ENCODE measurements at places on chromosomes 3 and 15.

GRCh38 chr3:175247629-175248028, 388.5 kb downstream of the NAALADL2 start:
- DNase-seq, result no peak

GRCh38 chr15:85424154-85424553, 43.8 kb downstream of the AKAP13 start:
- DNase-seq, result no peak

DNA sequence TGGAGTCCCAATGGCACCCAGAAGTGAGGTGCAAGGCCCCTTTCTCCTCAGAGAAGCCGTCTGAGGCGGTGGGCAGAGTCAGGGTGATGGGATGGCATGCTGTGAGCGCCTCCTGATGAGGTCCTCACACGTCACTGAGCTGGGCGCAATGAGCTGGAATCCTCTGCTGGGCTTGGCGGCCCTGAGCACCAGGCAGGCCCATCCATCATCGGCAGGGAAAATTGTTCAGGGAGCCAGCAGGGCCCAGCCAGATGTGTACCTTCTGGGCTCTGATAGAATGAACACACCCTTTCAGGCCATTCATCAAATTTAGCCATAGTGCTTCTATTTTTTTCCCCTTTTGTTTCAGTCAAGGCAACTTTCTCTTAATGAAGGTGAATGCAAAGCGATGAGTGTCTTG, 43.7 kb downstream of the FAM3D start:
- DNase-seq, result no peak

- no peak for DNase-seq
Measured at GRCh38 chr3:122263058-122263457, 62.0 kb upstream of the CSTA start.

GRCh38 chr3:193780810-193781478, 187.9 kb downstream of the OPA1 start:
- peak; percentile 51 for DNase-seq

GRCh38 chr3:139797724-139798343, 120.1 kb upstream of the NMNAT3 start:
- peak; percentile 9 for DNase-seq

DNA sequence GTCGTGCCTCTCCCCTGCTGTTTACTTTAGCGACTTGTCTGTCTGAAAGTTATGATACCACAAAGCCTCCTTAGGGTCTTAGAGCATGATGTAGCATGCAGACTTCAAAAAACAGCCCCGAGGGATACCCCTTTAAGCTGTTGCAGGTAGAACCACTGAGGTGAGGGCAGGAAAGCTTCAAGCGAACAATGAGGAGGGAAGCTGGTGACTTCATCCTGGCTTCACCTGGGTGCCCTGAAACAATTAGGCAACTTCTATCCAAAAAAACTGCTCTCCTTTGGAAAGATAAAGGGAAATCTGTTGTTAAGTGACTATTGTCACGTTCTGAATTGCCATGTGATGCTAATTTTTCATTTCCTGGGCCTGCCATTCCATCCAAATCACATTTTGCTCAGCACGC, 231.6 kb downstream of the SOX2 start:
- DNase-seq, result no peak

DNA sequence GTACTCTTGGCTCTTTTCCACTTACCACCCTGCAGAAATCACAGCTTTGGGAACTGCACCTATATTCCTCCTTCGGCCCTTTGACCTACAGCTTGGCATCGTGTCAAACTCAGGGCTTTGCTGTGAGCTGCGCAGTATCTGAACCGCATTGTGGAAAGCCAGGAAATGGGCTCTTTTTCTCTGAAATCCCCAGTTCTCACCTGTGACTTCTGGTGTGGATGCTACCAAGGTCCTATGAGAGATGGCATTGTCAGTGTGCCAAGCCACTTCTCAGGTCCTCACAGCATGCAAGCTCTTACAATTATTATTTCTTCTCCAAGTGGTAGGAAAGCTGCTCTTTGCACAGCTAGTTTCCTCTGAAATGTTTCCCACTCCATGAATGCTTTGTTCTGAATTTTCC, 450.6 kb upstream of the TBL1XR1 start:
- DNase-seq, result no peak

DNA sequence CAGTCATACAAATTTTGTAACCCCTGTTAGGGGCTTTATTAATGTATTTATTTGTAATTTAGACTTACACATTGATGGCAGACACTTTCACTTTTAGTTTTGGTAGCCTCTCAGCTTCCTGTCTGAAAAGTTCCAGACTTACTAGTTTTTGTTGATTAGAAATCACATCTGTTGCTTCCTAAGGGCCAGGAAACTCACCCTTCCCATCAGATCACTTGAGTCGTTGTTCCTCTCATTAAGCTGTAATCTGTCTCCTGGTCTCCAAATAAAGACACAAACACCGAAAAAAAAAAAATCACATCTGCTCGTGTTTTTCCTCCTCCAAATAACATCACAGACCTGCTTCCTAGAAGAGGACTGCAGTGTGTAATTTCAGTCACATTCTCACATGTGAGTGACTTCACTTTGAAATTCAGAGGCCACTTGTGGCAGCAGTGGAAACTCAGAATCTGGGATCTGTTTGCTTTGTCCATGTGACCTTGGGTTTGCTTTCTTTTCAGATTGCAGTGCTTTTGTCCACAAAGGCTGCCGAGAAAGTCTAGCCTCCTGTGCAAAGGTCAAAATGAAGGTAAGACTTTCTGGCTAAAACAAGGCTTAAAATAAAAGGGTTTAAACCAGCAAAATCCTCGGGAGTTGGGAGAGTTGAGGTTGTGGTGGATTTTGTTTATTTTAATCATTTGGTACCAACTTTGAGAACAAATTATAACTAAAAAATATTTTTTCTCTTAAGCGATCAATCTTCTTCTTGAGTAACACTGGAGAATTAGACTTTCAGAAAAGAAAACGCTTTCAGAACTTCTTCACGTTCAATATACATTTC, 87.0 kb downstream of the KLHL25 start:
- DNase-seq, result no peak
